ENCODE measurements at places on chromosomes 4 and X.

GRCh38 chrX:19544693-19545305, 29.5 kb upstream of the MAP3K15 start:
- peak; percentile 19 for DNase-seq

DNA sequence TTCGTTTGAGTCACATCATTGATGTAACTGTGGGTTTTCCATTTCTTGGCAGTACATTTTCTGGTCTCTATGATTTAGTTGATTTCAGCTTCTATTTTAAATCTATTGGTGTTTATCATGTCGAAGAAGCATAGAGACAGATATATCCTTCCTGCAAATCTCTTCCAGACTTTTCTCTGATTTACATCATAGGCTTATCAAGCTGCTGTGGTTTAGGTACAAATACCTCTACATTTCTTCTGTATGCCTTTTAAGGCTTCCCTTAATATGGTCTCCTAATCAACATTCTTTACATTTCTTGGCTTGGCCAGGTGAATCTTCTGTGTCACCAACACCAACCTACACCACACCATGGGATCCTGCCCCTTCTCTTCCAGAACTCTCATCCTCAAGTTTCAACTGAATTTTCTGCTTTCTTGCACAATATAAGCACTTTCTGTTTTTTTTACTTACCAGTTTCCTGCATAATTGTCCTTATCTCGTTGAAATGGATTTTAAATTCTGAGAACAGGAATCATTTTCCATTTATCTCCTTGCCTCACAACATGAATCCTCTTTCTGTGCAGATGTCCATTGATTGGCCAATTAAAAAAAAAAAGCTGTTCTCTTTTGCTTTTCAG, 626.9 kb downstream of the ANKRD50 start:
- DNase-seq: no peak

DNA sequence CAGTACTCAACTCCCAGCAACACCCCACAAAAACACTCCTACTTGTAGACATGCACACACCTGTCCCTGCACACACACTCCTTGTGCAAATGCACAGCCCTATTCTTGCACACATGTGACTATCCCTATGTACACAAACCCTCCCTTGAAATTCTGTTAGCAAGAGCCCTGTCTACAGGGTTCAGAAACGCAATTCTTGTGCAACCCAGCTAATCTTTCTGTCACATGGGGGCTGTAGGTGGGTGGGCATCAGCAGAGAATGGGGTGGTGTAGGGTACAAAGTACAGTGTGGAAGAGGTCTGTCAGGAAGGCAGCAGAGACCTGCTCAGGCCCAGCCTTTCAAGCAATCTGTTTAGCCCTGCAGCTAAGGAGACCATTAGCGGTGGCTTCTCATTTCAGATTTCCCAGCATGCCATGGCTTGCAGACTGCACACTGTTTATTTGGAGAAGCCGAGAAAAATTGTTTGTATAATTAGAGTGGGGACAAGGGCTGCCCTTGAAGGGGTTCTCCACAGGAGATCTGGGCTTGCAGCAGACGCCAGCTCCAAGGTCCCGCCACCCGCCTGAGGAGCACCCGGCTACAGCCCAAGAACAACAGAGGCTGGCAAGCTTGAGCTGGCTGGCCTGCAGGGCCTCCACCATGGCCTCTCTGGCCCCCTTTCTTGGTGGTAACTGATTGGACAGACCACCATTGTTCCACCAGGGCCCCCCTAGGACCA, 144.0 kb upstream of the PJA1 start:
- no peak for DNase-seq

DNA sequence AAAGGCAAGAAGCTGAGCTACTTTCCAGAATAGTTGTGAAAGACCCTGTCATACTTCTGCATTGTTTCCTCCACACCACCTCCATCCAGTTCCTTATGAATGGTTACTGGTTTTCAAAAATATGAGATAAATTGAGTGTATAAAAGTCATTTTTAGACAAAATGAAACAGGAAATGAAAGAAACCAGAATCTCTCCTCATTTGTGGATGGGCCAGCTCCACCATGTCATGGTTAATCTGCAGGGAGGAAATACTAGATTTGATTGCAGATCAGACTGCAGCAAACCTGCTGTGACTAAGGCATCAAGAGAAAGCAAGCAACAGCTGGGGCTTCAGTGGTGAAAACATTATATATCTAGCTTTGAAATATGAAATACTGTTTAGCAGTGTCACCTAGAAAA, 23.8 kb downstream of the F9 start:
- no peak for DNase-seq

All from CD4-positive, alpha-beta T cell treated with Interleukin-6 at 100 ng/mL for 8 hours (primary cell).